ENCODE measurements at places on chromosomes 3 and 15. TPM values are rescaled to one million over a fixed set of nuclear protein-coding genes. Genes with fewer than 3 reads are reported as not detected.

DNA sequence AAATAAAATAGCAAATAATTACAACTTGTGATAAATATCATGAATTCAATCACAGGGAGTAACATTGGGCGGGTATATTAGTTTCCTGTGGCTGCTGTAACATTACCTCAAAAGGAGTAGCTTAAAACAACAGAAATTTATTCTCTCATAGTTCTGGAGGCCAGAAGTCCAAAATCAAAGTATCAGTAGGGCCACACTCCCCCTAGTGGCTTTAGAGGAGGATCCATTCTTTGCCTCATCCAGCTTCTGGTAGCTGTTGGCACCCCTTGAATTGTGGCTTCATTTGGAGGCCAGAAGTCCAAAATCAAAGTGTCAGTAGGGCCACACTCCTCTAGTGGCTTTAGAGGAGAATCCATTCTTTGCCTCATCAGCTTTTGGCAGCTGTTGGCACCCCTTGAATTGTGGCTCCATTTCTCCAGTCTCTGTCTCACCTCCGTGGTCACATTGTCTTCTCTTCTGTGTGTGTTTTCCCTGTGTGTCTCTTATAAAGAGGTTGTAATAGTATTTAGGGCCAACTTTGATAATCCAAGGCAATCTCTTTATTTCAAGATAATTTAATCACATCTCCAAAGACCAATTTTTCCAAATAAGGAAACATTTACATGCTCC, 3.1 kb upstream of the CFAP20DC start:
- no peak overlapping the region for H3K27ac ChIP-seq
- peaks cover 17% of the 10 kb centered on the region for H3K4me1 ChIP-seq
- H3K27me3 ChIP-seq, result no peaks in the 10 kb centered on the region
- no peak for DNase-seq
- H3K36me3 ChIP-seq, result no peaks in the 10 kb centered on the region

DNA sequence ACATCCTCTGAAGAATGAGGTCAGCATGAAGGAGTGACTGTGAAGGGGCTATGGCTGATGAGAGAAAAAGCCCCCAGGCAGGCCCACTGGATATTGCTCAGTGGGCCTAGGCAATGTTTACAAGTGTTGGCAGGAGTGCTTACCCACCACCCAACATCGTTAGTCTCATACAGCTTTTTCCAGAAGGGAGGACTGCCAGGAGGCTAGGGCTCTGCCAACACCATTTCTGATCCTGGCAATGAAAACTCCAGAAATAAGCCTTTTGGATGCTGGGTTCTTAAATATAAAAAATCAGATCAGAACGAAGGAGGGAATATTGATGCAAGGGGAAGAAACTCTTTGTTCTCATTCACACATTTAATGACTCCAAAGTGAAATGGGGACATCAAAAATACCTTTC, 189.1 kb downstream of the DCLK3 start:
- no peaks in the 10 kb centered on the region for H3K4me1 ChIP-seq
- DNase-seq, result no peak
- H3K36me3 ChIP-seq, result no peaks in the 10 kb centered on the region
- H3K27me3 ChIP-seq, result no peaks in the 10 kb centered on the region

DNA sequence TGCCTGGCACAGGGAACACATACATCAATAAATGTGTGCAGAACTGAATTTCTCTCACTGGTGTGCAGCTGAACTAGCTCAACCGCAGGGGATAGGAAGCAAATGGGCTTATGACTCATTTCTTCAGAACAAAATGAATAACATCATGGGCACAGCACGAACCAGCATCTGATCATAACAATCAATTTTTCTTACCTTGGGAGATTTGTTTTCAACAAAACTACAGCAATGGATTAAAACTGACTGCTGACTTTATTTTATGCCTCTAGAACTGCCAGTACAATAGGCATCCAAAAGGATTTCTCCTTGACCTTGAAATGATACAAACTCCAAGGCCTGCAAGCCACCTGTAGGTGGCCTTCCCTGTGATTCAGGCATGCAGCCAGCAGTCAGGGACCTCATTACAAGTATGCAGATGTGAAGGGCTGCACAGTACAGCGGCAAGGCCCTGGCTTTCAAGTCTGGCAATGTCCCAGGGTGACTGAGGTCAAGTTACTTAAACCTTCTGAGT, 26.1 kb downstream of the TAMM41 start:
- no peak overlapping the region for H3K27ac ChIP-seq
- no peak overlapping the region for H3K4me3 ChIP-seq
- no peak for DNase-seq
- H3K27me3 ChIP-seq, result no peaks in the 10 kb centered on the region
- H3K4me1 ChIP-seq, result peaks cover 4% of the 10 kb centered on the region

DNA sequence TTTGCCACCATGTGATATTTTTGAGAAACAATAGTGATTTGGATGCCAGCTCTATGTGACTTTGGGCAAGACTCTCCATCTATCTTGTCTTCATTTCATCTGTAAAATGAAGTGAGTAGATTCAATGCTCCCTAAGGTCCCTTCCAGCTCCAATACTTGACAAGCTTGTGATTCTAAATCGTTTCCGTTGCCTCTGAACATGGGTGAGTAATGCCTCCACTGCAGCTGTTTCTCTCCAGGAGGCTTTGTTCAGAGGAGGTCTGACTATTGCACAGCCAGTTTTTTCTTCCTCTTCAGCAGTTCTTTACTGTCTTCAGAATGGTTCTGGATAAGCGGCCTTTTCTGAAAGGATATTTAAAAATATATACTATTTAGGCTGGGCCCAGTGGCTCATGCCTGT, 14.8 kb upstream of the TMOD3 start:
- H3K36me3 ChIP-seq, result peaks cover 14% of the 10 kb centered on the region
- H3K27ac ChIP-seq, result no peak overlapping the region
- H3K4me1 ChIP-seq, result peaks cover 6% of the 10 kb centered on the region
- DNase-seq, result no peak
- H3K4me3 ChIP-seq, result no peak overlapping the region
- H3K27me3 ChIP-seq, result no peaks in the 10 kb centered on the region

- no peak for DNase-seq
- H3K36me3 ChIP-seq, result no peaks in the 10 kb centered on the region
- peaks cover 5% of the 10 kb centered on the region for H3K4me1 ChIP-seq
- H3K27ac ChIP-seq, result no peak overlapping the region
- no peaks in the 10 kb centered on the region for H3K27me3 ChIP-seq
- H3K4me3 ChIP-seq, result no peak overlapping the region
Measured at GRCh38 chr3:30201715-30202114, 404.7 kb upstream of the TGFBR2 start.

DNA sequence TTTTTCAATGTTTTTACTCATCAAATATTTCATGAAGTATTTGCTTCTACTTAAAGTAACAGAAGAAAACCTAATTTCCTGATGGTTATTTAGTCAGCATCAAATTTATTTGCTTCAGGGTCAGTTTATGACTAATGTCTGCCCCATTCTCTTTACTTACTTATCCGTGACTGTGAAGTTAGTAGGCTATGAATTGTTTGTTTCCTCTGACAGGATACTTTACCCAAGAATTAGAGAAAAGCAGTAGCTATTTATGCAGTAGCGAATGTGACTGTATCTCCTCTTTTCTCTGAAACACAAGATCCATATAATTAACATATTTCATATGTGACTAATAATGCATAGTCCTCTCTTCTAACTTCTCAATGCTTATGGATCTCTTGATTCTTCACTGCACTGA, 329.9 kb upstream of the ROBO1 start:
- H3K4me3 ChIP-seq, result no peak overlapping the region
- no peaks in the 10 kb centered on the region for H3K27me3 ChIP-seq
- H3K36me3 ChIP-seq, result no peaks in the 10 kb centered on the region
- no peaks in the 10 kb centered on the region for H3K4me1 ChIP-seq
- H3K27ac ChIP-seq, result no peak overlapping the region

GRCh38 chr3:169952045-169952444, 14.6 kb upstream of the SEC62 start:
- no peaks in the 10 kb centered on the region for H3K36me3 ChIP-seq
- H3K27me3 ChIP-seq, result no peaks in the 10 kb centered on the region
- no peaks in the 10 kb centered on the region for H3K4me1 ChIP-seq
- DNase-seq, result no peak
- H3K4me3 ChIP-seq, result no peak overlapping the region

GRCh38 chr3:66554178-66554577, 53.4 kb upstream of the LRIG1 start:
- no peak overlapping the region for H3K4me3 ChIP-seq
- H3K27me3 ChIP-seq, result no peaks in the 10 kb centered on the region
- H3K27ac ChIP-seq, result peak overlapping the region; percentile 94
- H3K36me3 ChIP-seq, result no peaks in the 10 kb centered on the region

GRCh38 chr3:185555101-185555501, 2.7 kb upstream of the LIPH start:
- no peak overlapping the region for H3K27ac ChIP-seq
- no peak overlapping the region for H3K4me3 ChIP-seq
- no peak for DNase-seq
- H3K36me3 ChIP-seq, result no peaks in the 10 kb centered on the region
- H3K27me3 ChIP-seq, result peaks cover 16% of the 10 kb centered on the region
- H3K4me1 ChIP-seq, result peaks cover 13% of the 10 kb centered on the region

Gene C2CD4A
- total RNA-seq, result not detected

DNA sequence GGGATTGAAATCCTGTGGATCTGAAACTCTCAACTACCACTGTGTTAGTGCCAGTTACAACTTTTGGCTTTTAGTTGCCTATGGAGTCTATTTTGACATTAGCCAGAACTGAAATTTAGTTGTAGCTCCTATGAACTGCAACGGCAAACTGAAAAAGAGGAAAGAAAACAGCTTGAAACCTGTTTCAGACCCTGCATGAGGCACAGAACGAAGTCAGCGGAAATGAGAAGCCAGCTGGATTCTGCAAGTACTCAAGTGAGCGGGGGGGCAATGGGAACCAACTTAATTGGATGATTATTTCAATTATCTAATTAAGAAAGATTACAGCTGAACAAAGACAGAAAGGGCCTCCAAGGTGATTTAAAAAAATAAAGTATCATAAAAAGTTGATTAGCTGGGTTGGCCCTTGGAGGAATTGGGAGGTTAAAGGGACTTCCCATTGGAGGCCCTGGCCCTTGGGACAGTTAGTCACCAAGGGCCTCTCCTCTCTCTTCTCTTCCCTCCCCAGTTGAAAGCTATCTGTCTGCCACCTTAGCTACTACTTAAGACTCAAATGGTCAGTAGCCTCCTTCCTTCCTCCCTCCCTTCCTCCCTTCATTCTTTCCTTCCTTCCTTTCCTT, 352.1 kb downstream of the SHQ1 start:
- DNase-seq, result no peak
- peaks cover 9% of the 10 kb centered on the region for H3K4me1 ChIP-seq
- no peaks in the 10 kb centered on the region for H3K36me3 ChIP-seq
- H3K27me3 ChIP-seq, result no peaks in the 10 kb centered on the region
- no peak overlapping the region for H3K4me3 ChIP-seq

Gene ILDR1
- not detected for total RNA-seq

Gene ZNF662
- total RNA-seq, result not detected

Gene LRRC31
- total RNA-seq, result not detected

DNA sequence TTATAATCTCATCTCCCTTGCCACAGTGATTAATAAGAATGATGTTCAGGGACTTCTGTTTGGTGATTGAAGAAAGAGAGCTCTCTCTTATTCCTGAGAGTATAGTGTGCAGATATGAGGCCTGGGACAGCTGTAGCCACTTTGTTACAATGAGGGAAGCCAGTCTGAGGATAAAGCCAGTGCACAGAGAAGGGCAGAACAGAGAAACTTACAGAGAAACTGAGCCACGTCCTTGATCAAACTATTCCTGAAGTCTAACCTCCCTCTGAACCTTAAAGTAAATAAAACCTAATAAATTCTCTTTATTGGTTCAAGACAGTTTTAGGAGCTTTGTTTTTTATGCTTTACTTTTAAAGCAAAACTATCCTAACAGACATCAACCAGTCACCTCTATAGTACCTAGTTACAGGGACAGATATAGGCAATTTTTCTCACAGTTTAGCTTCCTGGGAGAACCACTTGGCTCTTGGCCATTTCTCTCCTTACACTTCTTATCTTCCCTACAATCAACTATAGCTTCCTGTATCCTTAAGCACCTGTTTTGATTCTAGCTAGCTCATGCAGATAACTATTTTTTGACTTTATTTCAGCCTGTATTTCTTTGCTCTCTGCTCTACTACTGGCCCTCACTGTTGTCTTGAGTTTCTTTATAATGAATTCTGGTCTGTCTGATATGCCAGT, 284.4 kb downstream of the SHQ1 start:
- no peaks in the 10 kb centered on the region for H3K36me3 ChIP-seq
- H3K4me3 ChIP-seq, result no peak overlapping the region
- H3K27me3 ChIP-seq, result peaks cover 10% of the 10 kb centered on the region

Gene HRH1
- not detected for total RNA-seq

DNA sequence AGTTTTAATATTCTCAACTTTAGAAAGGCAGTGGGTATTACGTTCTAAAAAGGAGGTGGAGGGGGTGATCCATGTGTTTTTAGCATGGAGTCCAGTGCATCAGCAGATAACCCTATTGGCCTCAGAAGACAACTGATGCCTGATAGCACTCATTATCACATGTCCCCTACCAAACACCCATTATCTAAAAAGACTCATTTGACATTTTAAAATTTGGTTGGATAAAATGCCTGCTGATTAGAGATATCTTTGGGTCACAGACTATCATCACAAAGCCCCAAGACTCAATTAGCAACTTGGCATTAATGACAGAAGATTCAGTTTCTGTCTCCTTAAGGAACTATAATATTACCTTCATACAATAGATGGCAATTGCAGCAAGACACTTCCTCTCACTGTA, 589.3 kb downstream of the RBMS3 start:
- H3K36me3 ChIP-seq, result peaks cover 12% of the 10 kb centered on the region
- peaks cover 38% of the 10 kb centered on the region for H3K4me1 ChIP-seq
- H3K27ac ChIP-seq, result no peak overlapping the region
- H3K4me3 ChIP-seq, result no peak overlapping the region
- no peak for DNase-seq
- no peaks in the 10 kb centered on the region for H3K27me3 ChIP-seq

DNA sequence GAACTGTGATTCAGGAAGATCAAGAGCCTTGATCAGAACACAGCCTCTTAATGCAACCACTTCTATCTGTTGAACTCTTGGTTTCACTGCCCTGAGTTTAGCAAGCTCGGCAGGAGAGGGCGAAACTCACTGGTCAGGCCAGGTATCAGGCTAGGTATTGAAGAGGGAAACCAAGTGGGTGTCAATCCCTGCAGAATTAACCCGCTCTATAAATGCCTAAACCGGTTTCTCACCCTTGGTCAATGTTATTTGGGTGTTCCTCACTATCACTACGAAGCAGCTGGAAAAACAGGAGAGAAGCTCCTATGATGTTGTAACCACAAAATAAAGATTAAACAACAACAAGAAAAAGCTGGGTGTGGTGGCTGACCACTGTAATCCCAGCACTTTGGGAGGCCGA, 23.9 kb downstream of the LIPH start:
- peaks cover 10% of the 10 kb centered on the region for H3K4me1 ChIP-seq
- H3K27ac ChIP-seq, result no peak overlapping the region
- H3K36me3 ChIP-seq, result no peaks in the 10 kb centered on the region
- H3K27me3 ChIP-seq, result peaks cover 19% of the 10 kb centered on the region
- DNase-seq, result no peak

GRCh38 chr3:62028236-62028635, 345.1 kb downstream of the FEZF2 start:
- H3K4me3 ChIP-seq, result no peak overlapping the region
- no peak overlapping the region for H3K27ac ChIP-seq
- no peaks in the 10 kb centered on the region for H3K36me3 ChIP-seq
- no peaks in the 10 kb centered on the region for H3K27me3 ChIP-seq
- H3K4me1 ChIP-seq, result peaks cover 15% of the 10 kb centered on the region

Measured in neural crest cell (in vitro differentiated cells).